Brain microvascular endothelial cell (primary cell): ENCODE measurements at places on chromosomes 4 and X.
A peak's percentile ranks its signal among the peaks of the same experiment; 100 is the strongest.

GRCh38 chr4:40990236-40990898 lies 224.0 kb downstream of the APBB2 start:
- peak; percentile 93 for DNase-seq

GRCh38 chr4:19478791-19479190 lies 772.9 kb upstream of the SLIT2 start:
- no peak for DNase-seq

DNA sequence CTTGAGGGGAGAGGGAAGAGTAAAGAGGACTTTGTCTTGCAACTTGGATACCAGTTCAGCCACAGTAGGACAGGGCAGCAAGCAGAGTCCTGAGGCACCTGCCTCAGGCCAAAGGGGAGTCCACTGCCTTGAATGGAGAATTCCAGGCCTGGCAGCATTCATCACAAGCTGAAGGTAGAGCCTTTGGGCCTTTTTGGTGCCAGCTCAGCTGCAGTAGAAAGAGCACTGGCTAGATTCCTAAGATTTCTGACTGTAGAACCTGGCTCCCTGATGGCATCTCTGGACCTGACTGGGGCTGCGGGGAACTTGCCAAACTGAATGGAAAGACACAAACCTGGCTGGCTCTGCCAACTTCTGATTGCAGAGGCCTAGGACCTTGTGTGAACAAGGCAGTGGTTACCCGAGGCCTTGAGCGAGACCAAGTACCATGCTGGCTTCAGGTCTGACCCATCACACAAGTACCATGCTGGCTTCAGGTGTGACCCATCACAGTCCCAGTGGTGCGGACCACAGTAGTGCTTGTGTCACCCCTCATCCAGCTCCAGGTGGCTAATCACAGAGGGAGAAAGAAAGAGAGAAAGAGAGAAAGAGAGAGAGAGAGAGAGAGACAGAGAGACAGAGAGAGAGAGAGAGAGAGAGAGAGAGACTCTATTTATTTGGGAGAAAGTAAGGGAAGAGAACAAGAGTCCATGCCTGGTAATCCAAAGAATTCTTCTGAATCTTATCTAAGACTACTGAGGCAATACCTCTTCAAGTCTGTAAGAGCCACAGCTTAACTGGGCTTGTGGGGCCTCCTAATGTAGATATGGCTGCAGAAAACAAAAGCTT lies 137.6 kb upstream of the SPIN4 start:
- DNase-seq: no peak

GRCh38 chr4:165464813-165465381 lies 86.1 kb downstream of the CPE start:
- DNase-seq: peak; percentile 25

- DNase-seq: no peak
Observed at GRCh38 chrX:139766545-139766983, 58.6 kb upstream of the MCF2 start.

DNA sequence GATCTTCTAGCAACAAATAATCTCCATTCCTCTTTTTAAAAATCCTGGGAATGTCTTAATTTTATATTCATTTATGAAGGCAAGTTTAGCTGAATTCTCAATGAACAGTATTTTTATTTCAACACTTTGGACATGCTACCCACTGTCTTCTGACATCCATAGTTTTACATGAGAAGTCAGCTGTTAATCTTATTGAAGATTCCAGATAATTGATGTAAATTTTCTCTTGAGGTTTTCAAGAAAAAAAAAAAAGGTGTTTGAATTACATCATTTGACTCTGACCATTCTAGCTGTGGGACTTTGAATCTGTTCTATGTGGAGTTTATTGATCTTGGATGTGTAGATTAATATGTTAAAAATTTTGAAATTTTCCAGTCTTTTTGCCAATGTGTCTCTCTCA lies 28.0 kb downstream of the PDHA2 start:
- DNase-seq: no peak

DNA sequence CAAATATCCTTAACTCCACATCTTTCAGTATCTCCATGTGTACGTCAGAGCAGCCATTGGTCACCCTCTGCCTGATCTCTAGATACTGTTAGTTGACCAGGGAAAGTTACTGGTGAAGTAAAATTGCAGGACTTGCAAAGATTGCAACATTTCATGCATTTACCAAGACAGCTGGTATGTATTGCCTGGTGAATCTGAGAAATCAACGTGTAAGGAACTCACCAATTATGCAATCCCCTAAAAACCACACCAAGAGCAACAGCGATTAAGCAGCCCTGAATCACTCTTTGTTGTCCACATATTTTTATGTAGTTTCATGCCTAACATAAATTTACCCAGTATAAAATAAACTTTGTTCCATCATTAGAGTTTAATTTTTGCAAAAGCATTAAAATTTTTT lies 271.2 kb downstream of the NLGN4X start:
- no peak for DNase-seq

GRCh38 chr4:16139066-16139945 lies 55.5 kb upstream of the PROM1 start:
- DNase-seq: no peak
